Adrenal gland (tissue), 19 donors: ENCODE measurements at places on chromosomes 2 and 18.

DNA sequence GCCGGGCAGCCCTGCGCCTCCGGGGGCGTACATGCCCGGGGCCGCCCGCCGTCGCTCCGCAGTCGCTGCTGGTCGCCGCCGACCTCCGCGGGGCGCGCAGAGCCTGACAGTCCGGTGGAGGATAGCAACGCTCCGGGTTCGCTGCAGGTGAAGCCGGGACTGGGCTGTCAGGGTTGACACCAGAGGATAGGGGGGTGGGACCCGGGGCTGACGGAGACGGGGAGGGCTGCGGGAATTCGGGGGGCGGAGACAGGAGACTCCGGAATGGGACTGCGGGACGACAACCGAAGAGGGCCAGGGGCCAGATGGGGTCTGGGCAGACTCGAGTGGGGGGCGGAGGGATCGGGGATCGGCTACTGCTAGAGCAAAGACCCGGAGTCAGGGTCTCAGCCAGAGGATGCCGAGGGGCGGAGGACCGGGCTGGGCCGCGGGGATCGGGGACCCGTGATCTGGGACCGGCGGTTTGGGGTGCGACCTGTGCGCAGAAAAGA, 403 bp downstream of the TMEM127 start:
- DNase-seq: peak; percentile 71

- DNase-seq: no peak
Measured at GRCh38 chr2:151928380-151928779, 100.2 kb upstream of the ARL5A start.

DNA sequence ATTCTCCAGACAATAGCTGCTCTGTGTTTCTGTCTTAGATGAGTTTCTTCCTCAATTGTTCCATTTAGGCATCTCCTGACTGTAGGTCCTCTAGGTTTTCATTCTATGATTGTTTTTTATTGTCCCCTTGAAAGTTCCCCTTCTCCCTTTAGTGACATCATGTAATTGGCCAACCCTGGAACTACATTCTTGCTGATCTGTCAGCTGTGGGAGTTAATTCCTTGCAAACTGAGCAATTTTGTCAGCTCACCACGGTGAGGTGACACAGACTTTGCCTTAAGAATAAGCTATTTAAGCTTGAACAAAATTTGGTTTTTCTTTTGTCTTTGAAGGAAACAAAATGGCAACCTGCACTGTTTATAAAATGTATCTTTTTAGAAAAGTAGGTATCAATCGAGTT, 95.9 kb downstream of the TXNL1 start:
- no peak for DNase-seq

DNA sequence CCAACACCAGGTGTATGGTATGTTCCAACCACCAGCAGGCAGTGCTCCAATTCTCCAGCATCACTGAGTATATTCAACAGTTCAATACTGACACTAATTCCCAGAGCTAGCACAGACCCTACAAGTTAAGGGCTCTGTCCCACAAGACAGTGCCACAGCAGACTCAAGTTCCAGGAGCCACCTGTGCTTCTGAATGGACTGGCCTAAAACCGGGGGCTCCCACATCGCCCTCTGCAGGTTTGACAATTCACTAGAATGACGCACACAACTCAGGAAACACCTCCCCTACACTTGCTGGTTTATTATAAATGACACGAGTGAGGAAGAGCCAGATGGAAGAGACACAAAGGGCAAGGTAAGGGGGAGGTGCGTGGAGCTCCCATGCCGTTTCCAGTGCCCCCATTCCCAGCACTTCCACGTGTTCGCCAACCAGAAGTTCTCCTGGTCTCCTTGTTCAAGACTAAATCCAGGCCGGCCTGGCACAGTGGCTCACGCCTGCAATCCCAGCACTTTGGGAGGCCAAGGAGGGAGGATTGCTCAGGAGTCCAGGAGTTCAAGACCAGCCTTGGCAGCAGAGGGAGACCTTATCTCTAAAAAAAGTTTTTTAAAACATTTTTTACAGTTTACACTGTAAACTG, 12.2 kb upstream of the ATP6V1B1 start:
- no peak for DNase-seq

- no peak for DNase-seq
Measured at GRCh38 chr18:31549416-31549815, 42.3 kb upstream of the TTR start.

- no peak for DNase-seq
Measured at GRCh38 chr2:155456222-155456621, 757.7 kb downstream of the KCNJ3 start.

GRCh38 chr2:216960671-216961268, 100.9 kb upstream of the TNP1 start:
- DNase-seq: no peak

DNA sequence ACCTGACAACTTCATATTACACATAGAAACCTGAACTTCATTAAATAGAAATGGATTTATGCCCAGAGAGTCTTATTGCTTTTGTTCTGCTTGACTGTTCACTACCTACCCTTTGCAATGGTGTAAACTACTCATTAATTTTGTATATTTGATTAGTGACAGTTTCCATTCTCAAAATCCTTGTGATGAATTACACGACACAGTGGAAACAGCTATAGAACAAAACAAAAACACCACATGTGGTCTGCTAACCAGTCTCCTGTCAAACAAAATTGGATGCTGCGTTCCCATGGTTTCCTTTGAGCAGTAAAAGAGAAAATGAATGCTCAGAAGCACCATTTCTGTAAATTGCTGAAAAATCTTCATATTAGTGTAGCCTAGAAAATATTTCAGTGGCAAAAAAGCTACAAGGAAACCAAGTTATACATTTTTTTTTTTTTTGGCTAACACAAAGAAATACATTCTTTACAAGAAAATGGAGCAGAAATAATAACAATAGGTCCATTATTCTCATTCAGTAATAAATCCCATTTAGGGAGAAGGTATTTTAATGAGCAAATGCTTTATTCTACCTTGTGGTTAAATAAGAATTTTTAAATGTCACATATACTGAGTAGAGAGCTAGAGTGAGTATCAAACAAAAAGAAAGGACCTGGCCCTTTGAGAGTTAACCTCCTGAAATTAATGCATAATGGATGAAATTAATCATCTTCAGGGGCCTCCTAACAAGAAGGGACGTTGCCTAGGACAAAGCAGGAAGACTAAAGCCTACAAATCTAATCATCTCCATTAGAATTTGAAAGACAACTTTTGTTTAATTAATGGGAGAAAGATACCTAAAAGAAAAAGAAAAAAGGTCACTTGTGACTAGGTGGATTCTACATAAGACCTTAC, 355.1 kb upstream of the ZC3H15 start:
- DNase-seq: no peak

DNA sequence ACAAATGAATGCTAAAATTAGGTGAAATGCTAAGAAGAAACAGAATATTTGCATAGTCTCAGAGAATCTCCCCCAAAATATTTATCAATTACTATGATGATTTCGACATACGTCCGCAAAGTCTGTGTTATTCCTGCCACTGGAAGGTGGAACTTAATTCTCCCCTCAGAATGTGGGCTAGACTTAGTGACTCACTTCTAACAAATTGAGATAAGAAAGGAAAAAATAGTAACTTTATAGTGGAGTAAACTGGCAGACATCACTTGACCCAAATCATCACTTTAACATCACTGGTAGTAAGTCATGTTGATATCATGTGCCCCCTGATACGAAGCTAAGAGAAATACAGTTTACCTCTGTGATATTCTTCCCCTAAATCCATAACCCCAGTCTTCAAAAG, 23.5 kb downstream of the HADHB start:
- no peak for DNase-seq

- no peak for DNase-seq
Measured at GRCh38 chr2:162782138-162782537, 56.4 kb downstream of the KCNH7 start.

GRCh38 chr18:7105943-7106342, 11.7 kb downstream of the LAMA1 start:
- DNase-seq: no peak

DNA sequence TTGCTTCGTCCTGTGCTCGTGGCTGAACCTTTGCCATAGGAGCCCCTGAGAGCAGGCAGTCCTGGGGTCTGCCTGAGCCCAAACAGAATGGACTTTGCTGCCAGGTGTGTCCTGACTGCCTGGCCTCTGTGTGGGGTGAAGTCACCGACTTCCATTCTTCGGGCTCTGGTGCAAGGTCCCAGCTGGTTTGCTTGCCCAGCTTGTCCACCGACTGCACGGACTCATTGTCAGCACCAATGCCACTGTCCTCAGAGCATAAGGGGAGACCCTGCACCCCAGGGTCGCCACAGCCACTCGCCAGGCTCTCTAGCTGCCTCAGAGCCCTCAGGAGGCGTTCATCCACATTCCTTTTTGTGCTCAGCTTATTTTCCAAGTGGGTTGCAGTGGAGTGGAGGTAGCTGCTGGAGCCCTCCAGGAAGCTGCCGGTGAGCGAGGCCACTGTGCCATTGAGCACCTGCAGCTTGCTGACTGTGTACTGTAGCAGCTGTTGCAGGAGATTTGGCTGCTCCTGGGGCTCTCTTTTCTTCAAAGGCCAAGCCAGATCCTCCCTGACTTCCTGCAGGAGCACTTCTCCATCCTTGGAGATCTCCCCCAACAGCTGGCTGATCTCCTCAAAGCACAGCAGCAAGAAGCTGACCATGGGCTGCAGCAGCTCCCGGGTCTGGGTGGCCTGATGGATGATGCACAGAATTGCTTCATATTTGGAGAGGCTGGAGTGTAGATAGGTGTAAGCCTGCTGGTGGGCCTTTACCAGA, 1.2 kb downstream of the PCARE start:
- no peak for DNase-seq

GRCh38 chr2:39664888-39665591, 677 bp upstream of the TMEM178A start:
- no peak for DNase-seq

GRCh38 chr2:150088538-150088937, 398.9 kb downstream of the RND3 start:
- DNase-seq: no peak

- no peak for DNase-seq
Measured at GRCh38 chr2:184834699-184835397, 236.5 kb downstream of the ZNF804A start.

- DNase-seq: no peak
Measured at GRCh38 chr2:138059487-138060300, 95.4 kb downstream of the HNMT start.

DNA sequence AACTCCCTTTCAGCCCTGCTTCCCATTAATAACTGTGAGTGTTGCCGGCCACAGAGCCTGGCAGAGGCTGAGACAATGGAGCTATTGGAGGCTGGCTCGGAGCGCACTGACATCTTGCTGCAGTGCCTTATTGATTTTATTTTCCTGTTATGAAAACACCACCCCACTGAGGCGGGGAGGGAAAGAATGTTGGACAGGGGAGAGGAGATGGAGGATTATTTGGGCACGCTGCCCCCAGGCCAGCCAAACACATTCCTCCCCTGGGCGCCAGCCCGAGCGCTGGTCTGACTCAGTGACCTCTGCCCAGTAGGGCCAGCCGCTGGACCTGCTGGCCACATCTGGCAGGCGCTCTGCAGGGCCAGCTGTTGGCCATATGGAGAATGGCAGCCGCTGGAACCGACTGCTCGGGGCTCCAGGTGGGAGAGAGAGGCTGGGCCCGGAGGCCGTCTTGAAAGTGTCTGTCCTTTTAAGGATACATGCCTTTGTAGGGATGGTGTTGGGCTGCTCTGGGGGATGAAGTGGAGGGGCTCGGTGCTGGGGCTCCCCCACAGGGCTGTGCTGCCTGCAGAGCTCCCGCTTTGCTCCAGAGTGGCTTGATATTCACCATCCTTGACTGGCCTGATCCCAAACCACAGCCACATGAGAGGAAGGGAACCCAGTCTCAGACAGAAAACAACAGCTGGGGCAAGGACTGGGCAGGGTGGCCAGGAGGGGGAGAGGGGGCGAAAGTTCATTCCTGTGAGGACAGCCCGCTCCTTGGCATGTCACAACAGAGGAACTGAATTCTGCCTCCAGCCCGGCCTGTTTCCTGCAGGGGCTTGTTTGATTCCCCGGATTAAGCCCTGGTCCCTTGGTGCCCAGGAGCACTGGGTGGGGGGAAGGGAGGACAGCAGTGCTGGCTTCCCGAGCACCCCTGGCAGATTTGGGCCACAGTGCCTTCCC, 179.0 kb downstream of the KLHL29 start:
- DNase-seq: no peak

DNA sequence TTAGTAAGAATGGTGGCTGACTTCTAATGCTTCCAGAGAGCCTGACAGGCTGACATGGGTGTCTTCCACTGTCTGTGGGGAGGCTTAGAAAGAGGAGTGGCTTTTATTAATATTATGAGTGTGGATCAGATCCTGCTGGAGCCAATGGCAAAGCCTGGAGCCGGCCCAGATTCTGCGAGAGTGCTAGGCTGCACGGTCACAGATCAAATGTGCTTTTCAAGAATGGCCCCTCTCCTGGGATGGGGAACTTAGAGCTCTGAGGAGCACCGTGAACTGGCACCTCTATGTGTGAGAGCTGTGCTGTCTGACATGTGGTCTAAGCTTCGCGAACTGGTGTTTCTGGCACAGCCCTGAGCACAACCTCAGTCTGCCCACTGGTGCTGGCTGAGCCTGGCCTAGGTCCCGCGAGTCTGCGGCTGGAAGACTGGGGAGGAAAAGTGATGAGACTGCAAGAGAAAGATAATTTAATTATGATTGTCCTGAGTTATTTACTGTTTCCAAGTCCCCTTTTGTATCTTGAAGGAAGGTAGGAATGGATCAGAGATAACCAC, 70.4 kb downstream of the ASAP2 start:
- no peak for DNase-seq

- DNase-seq: no peak
Measured at GRCh38 chr2:47346107-47346506, 56.8 kb upstream of the MSH2 start.

GRCh38 chr2:109054865-109055264, 65.8 kb upstream of the EDAR start:
- no peak for DNase-seq

GRCh38 chr2:235146871-235147565, 195.2 kb downstream of the SH3BP4 start:
- DNase-seq: no peak

DNA sequence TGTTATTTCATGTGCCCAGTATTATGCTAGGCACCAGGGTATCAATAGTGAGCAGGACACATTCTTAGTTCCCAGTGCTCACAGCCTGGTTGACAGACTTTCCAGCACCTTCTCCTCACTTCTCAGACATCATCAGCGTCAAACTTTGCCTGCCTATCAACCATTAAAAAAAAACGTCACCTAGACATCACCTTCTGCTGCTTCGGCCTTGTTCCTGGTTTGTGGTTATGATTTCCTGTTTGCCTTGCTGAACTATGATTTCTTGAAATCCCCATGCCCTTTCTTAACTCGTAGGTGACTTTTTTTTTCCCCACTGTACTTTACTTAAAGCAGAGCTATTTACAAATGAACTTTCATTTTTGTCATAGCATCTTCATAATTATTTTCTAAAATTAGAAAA, 60.4 kb upstream of the NABP1 start:
- DNase-seq: no peak
